ENCODE measurements at places on chromosomes 3 and 15. TPM values are rescaled to one million over a fixed set of nuclear protein-coding genes. Genes with fewer than 3 reads are reported as not detected.

CLCN2 gene
- 1.1 TPM for total RNA-seq

- no peak for DNase-seq
- H3K4me1 ChIP-seq, result peaks cover 12% of the 10 kb centered on the region
- no peaks in the 10 kb centered on the region for H3K36me3 ChIP-seq
- no peak overlapping the region for H3K4me3 ChIP-seq
Observed at GRCh38 chr3:177742273-177742672, 545.0 kb upstream of the TBL1XR1 start.

DNA sequence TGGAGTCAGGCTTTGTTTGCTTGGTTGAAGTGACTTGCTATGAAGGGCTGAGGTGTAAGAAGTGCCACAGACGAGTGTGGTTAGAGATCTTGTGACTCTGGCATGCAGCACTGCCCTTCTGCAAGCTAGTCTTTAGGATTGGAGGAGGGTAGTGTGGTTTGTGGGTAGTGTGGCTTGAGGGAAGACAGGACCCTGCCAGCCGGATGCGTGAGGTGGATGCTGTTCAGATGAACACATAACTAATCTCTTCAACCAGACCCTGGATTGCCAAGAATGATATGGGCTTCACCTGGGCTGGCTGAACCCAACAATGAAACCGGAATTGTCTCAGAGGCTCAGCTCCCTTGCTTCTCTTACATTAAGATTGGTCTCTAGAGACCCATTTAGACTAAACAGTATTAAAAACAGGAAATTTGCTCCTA is 32.7 kb downstream of the STARD9 start:
- peaks cover 21% of the 10 kb centered on the region for H3K4me1 ChIP-seq
- no peaks in the 10 kb centered on the region for H3K27me3 ChIP-seq
- H3K27ac ChIP-seq, result no peak overlapping the region
- DNase-seq, result no peak

DNA sequence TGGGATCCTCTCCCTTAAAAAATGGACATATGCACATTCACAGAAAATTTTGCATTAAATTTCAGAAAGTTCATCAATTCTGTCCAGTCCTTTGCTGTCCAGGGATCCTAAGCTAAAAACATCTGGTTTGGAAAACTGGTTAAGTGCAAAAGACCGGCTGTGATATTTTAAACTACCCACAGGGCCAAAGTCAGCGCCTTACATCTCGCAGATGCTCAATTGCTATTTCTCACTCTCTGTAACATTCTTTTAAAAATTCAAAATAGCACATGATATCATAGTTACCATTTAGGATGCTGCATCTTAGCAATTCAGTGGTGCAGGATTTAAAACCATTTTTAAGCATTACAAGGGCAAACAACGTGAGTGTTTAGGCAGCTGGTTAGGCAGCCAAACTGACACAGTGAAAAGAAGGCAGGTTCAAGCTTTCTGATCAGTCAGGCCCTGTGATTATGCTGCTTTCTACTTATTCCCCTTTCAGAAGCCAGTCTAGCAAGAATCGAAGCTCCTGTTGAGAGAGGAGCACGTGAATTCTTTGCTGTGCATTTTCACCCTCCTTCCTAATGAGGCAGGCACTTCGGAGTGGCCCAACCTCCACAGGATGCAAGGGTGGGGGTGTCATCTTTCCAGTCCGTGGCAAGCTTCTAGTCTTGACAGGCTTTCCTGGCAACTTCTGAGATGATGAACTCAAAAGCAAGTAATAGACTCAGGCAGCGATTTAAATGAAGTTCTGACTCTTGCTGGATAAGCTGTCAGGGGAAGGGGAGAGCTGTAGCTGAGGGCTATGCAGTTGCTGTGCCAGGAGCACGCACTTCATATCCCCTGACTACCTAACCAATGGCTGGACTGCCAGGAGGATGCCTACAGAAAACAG is 8.8 kb downstream of the PRICKLE2 start:
- no peaks in the 10 kb centered on the region for H3K36me3 ChIP-seq
- H3K27me3 ChIP-seq, result no peaks in the 10 kb centered on the region
- no peak for DNase-seq

DNA sequence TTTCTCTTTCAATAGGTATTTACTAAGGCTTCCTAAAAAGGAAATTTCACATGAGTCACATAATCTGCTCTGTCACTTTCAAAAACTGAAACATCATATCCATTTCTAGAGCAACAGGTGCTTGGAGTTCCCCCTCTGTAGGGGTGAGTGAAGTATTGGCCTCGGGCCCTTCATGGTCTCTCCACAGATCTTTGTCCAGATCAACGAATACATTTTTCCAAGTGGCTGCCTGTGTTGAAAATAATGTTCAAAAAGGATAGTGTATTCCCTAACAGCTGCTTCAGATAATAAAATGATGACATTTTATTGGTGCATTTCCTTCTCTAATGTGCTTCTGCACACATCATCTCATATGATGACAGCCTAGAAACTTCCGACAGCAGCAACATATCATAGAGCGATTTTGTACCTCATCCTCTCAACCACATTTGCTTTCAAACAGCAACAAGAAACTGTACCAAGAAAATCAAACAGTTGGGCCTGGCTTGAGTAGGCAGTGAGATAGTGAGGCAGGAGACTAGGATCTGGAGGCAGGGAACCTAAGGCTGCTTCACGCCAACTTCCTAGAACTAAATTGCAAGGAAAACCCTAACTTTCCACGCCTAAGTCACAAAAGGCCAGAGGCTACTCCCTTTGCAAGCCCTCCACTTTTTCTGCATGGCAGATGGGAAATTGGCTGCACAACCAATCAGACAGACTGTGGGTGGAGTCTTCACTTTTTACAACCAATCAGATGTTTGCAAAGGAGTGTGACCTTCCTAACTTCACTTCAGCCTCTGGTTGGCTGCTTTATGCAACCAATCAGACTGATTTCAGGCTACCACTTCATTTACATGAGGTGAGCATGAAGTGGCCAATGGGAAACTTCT is 340.2 kb downstream of the LRRC3B start:
- H3K27me3 ChIP-seq, result no peaks in the 10 kb centered on the region
- H3K4me1 ChIP-seq, result no peaks in the 10 kb centered on the region
- no peak overlapping the region for H3K4me3 ChIP-seq
- H3K27ac ChIP-seq, result no peak overlapping the region
- no peaks in the 10 kb centered on the region for H3K36me3 ChIP-seq

GRCh38 chr3:193833592-193833991 is 240.6 kb downstream of the OPA1 start:
- H3K27ac ChIP-seq, result no peak overlapping the region
- no peak overlapping the region for H3K4me3 ChIP-seq
- peaks cover 28% of the 10 kb centered on the region for H3K4me1 ChIP-seq
- no peaks in the 10 kb centered on the region for H3K36me3 ChIP-seq
- no peak for DNase-seq

GRCh38 chr3:74599564-74599963 is 14.9 kb downstream of the CNTN3 start:
- no peaks in the 10 kb centered on the region for H3K27me3 ChIP-seq
- no peaks in the 10 kb centered on the region for H3K4me1 ChIP-seq
- no peak overlapping the region for H3K27ac ChIP-seq
- DNase-seq, result no peak
- H3K4me3 ChIP-seq, result no peak overlapping the region

DNA sequence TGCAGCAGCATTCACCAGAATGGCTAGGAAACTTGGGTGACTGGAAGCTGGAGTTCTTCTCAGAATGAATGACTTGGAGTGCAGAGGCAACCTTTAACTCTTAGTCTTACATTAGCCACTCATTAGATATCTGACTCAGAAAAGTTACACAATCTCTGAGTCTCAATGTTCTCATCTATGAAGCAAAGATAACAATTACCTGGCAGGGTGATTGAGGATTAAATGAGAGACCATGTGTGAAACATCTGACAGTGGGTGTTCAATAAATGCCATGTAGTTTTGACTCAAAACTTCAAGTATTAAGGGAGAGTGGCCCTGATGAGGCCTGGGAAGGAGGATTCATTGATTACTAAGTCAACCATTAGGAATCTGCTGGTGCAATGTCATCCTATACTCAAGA is 48.3 kb downstream of the MRPL3 start:
- DNase-seq, result no peak
- H3K4me1 ChIP-seq, result peaks cover 17% of the 10 kb centered on the region
- no peaks in the 10 kb centered on the region for H3K27me3 ChIP-seq
- H3K36me3 ChIP-seq, result no peaks in the 10 kb centered on the region
- no peak overlapping the region for H3K4me3 ChIP-seq

ERICH6 gene
- total RNA-seq, result not detected

CIB2 gene
- total RNA-seq, result 7.0 TPM

Data from gastrocnemius medialis (tissue), 4 donors.